ENCODE measurements at places on chromosomes 3 and 15.

- no peak for DNase-seq
Observed at GRCh38 chr3:9091486-9092235, 128.4 kb upstream of the RAD18 start.

DNA sequence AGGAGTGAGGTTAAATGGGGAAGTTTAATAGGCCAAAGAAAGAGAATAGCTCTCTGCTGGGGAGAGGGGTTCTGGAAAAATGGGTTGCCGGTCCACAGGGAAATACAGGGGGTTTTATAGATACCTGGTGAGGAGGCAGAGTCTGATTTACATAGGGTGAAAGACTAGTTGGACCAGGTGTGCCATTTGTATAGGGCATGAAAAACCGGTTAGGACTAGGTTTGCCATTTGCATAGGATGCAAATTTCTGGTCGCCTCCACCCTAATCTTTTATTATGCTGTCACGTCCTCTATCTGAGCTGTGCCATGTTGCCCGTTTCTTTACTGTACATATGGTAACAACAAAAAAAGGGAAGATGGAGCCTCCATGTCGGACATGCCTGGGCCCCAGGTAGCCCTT, 960.1 kb downstream of the FHIT start:
- DNase-seq: no peak

- DNase-seq: no peak
Observed at GRCh38 chr3:37625051-37625450, 236.6 kb upstream of the CTDSPL start.

- DNase-seq: no peak
Observed at GRCh38 chr3:42572278-42572677, 9.5 kb downstream of the SEC22C start.

GRCh38 chr3:197082871-197083270, 53.3 kb upstream of the MELTF start:
- DNase-seq: no peak

GRCh38 chr3:8817486-8817885, 48.1 kb upstream of the OXTR start:
- no peak for DNase-seq

GRCh38 chr3:52023101-52023770, 27.5 kb upstream of the RPL29 start:
- no peak for DNase-seq

- DNase-seq: peak; percentile 55
Observed at GRCh38 chr3:37996785-37997301, 6.3 kb downstream of the VILL start.

GRCh38 chr3:154901278-154901677, 178.8 kb upstream of the MME start:
- DNase-seq: no peak

DNA sequence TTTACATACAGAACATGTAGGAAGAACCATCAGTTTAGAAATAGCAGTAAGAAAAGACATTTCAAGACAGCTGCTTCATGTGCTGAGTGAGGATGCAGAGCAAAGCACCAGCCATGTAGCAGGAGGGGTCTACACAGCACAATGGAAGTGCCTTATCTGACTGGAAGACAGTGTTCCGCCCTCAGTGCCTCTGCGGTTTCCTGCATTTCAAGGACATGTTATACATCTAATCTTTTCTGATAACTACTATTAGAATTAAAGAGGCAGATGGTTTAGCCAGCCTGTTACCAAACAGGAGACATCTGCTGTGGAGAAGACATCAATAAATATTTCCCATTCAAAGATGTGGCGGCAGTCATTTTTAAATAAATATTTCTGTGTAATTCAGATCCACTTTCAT, 10.6 kb downstream of the LSG1 start:
- DNase-seq: no peak

- DNase-seq: no peak
Observed at GRCh38 chr15:57012556-57012955, 94.1 kb downstream of the TCF12 start.

GRCh38 chr3:9059489-9060400, 96.5 kb upstream of the RAD18 start:
- no peak for DNase-seq

DNA sequence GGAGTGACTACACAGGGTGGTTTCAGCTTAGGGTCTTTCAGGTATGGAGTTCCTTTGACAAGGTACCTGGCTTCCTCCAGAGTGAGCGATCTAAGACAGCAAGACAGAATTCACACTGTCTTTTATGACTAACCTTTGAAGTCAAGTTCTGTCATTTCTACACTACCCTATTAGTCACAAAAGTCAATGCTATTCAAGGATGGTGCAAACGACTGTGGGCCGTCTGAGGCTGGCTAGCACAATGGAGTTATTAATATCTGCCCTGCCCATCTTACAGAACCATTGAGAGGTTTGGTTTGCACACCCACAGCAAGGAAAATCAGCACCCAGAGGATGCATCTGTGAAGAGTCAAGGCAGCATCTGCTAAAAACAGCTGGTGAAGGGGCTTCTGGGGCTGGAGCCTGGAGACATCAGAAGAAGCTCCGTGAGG, 62.9 kb upstream of the XCR1 start:
- DNase-seq: no peak

DNA sequence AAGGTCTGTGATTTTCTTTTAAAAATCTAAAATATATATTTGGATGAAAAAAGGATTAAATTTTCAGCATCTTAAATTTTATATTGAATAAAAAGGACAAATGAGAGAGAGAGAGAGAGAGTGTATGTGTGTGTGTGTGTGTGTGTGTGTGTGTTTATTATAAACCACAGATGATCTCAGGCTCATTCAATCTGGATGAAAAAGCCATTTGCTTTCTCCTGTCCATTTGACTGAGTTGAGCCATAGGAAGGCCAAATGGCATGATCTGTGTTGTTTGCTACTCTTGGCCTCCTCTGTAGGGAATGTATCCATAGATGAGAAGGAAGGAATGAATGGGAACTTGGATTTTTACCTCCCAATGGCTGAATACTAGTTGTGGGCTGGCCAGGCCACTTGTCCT, 92.5 kb upstream of the MEX3B start:
- DNase-seq: no peak

DNA sequence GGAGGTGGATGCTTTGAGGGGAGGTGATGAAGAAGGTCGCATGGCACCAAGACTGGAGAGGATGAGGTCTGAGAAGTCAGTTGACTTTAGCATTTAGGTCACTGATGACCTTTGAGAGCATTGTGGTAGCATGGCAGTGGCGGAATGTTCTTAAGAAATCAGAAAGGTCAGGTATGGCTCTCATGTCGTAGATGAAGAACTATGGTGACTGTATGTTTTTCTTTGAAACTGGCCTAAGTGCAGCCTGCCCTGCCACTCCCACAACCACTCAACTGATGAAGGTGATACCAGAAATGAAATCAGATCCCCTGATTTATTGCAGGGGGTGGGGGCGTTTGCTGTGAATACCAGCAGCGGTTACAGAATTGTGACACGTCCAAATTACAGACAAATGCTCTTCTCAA, 102.6 kb downstream of the ITPR1 start:
- DNase-seq: no peak

All from activated CD4-positive, alpha-beta T cell treated with anti-CD3 and anti-CD28 coated beads, Interleukin-2, amount 50 U/mL, for 24 hours (primary cell).